ENCODE measurements at places on chromosomes 4 and X. TPM values are rescaled to one million over a fixed set of nuclear protein-coding genes. Genes with fewer than 3 reads are reported as not detected.

The VGLL1 gene
- not detected for polyA plus RNA-seq

The ARL9 gene
- polyA plus RNA-seq: 0.81 TPM

The DUX4 gene
- polyA plus RNA-seq: not detected

The FAM184B gene
- 0.17 TPM for polyA plus RNA-seq

The TLR7 gene
- 2.7 TPM for polyA plus RNA-seq

The UCP1 gene
- not detected for polyA plus RNA-seq

DNA sequence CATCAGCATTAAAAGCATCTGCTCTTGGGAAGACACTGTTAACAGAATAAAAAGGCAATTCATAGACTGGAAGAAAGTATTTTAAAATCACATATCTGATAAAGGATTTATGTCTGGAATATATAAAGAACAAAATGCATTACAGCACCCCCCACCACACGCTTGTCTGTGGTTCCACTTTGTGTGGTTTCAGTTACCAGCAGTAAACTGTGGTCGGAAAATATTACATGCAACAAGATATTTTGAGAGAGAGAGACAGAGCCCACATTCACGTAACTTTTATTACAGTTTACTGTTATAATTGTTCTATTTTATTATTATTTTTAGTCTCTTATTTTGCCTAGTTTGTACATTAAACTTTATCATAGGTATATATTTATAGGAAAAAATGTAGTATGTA is 21.2 kb upstream of the PDE6B start:
- no peak for DNase-seq

DNA sequence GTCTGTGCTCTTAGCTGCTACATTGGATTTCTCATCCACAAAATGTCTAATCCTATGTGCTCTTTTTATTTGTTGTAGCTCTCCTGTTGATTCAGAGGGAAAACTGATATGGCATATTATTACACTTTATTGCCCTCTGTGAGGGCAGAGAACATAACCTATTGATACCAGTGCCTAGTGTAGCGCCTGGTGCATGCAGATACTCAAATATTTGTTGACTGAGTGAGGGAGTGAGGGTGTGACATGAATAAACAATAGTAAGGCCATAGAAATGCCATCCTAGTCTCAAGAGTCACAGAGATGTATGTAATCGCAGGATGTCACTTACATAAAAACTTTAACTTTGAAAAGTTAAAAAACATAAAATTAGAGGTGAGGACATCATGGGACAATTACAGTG is 159.1 kb downstream of the SHROOM3 start:
- DNase-seq: no peak

DNA sequence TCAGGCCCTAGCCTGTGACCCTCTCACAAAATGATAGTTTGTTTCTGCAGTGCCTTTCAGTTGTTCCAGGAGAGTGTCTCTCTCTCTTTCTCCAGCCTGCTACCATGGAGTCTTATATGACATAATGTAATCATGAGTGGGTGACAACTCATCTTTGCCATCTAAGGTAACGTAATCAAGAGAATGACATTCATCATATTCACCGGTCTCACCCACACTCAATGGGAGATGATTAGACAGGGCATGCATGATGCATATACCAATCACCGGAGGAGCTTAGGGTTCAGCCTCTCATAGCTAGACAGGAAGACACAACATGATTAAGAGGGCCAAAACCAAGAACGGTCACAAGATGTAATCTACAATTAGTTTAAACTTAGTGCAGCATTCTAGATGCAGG is 97.1 kb upstream of the FAM9B start:
- no peak for DNase-seq

- DNase-seq: no peak
Observed at GRCh38 chr4:385934-386707, 48.5 kb downstream of the ZNF141 start.

DNA sequence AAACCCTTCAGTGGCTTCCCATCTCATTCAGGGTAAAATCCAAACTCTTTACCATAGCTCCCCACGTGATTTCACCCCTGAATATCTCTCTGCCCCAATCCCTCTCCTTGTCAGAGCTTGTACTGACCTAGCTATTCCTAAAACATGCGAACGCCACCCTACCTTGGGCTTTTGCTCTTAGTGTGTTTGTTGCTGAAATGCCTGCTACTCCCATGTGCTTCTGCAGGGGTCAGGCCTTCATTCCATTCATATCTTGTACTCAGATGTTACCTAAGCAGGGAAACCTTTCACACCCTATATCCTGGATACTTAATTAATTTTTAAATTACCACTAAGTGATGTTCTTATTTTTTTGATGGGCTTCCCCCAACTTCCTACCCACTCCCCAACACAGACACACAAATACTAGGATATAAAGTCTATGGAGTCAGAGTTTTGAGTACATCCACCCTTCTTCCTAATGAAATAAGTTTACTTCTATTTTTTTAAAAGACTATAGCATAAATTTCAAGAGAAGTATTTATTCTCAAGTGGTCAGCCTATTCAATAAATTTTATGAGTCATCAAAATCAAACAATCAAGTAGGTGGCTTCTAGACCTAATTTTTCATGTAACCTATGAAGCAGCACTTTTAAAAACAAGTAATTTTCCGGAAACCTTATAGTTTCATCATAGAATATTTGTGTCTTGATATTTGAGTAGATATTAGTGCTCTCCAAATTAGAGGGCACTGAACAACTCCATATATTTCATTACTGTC is 189.4 kb downstream of the RAPGEF2 start:
- DNase-seq: no peak

- DNase-seq: no peak
Observed at GRCh38 chr4:65170768-65171514, 499.3 kb downstream of the EPHA5 start.

GRCh38 chr4:88582493-88582892 is 9.8 kb upstream of the HERC3 start:
- no peak for DNase-seq

- DNase-seq: no peak
Observed at GRCh38 chr4:26238778-26239679, 81.8 kb upstream of the RBPJ start.

DNA sequence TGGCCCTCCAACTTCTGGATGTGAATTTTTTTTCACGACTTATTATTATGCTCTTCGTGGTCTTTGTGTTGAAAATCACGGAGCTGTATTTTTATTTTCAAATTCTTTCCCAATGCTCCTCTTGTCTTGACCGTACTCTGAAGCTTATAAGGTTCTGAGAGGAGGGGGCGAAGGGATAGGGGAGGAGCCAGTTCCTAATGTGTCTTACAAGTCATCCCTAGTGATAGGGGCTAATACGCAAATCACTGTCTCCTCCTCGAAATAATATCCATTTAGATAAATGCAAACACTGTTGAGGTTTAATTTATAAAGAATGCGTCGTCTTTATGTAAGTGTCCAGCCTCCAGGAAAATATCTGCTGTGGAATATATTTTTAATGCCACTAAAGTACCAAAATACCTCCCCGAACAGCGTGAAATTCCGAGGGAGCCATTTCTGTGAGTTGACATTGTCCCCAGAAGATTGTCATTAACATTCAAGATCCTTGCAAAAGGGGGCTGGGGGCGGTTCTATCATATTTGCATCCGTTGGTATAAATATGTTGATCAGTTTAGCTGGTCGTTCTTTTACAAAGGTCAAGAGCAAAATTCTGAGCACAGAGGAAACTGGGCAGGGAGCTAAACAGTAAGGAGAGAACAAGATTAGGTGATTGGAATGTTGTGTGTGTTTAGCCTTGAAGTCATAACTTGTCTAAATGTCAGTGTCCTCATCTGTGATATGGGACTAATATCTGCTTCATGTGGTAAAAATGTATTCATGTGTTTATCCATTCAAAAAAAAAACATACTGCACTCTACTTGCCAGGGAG is 3.7 kb upstream of the FAT1 start:
- DNase-seq: no peak

DNA sequence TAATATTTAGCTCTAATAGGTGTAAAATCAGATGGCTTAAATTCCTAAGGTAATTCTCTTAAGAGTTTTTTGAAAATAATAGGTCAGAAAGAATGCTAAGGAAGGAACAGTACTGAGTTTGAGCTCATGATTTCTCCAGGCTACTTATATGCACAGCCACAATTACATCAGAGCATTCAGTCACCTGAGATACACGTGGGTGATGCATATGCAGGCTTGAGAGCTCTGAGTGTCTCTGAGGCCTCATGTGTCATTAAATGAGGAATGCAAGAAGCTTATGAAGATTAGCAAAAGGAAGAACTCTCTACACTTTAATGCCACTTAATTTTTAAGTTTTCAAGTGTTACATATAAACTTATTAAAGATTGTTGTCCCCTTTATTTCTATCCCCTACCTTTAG is 124.0 kb upstream of the STIM2 start:
- DNase-seq: no peak

- no peak for DNase-seq
Observed at GRCh38 chr4:107133965-107134653, 98.0 kb upstream of the DKK2 start.

GRCh38 chr4:1177274-1178141 is 5.1 kb upstream of the SPON2 start:
- no peak for DNase-seq

- no peak for DNase-seq
Observed at GRCh38 chr4:7933651-7934510, 5.8 kb downstream of the AFAP1 start.

GRCh38 chr4:89419111-89419695 is 111.6 kb upstream of the GPRIN3 start:
- DNase-seq: no peak

GRCh38 chr4:124899997-124900396 is 187.5 kb upstream of the ANKRD50 start:
- DNase-seq: no peak

- DNase-seq: no peak
Observed at GRCh38 chr4:185743722-185744487, 68.1 kb downstream of the SORBS2 start.

GRCh38 chrX:107467271-107467670 is 17.8 kb downstream of the FRMPD3 start:
- DNase-seq: no peak

DNA sequence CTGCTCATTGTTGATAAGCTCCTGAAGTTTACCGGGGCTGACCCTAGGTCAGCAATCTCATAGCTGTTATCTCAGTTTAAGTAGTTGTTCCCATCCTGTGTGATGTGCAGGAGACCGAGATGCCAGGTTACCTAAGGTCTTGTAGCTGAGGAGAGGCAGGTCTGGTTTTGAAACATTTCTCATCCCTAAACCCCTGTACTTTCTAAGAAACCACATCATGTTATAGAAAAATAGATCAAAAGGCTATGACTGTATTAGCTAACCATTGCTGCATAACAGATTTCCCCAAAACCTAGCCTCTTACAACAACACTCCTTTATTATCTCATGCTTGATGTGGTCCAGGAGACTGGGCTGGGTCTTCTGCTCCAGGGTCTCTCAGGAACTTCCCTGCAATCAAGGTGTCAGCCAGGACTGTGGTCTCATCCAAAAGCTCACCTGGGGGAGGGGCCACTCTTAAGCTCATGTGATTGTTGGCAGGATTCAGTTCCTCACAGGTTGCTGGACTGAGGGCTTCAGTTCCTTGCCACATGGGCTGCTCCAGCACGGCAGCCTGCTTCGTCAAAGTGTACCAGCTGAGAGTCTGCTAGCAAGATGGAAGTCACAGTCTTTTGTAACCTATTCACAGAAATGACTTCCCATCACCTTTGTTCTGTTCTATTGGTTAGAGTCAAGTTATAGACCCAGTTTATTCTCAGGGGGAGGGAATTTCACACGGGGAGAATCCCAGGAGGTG is 60.9 kb upstream of the CLCN4 start:
- no peak for DNase-seq

- DNase-seq: no peak
Observed at GRCh38 chrX:1486177-1486576, 33.5 kb upstream of the ASMTL start.

DNA sequence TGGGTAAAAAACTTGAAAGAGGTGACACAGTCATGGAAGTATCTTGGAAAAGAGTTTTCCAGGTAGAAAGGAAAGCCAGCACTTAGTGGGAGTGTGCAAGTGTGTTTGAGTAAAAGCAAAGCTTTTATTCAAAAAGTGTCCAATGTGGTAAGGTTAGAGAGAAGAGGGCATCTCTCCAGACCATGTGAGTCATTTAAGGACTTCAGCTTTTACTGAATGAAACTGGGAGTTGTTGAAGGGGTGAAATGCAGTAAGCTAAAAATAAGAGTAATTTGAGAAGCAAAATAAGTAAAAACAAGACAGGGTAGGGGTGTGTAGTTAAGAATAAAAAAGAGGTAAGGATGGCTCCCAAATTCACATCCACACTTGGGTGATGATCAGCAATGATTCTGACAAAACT is 238.9 kb downstream of the SLC7A11 start:
- DNase-seq: no peak

GRCh38 chr4:38794051-38794450 is 10.5 kb downstream of the TLR1 start:
- no peak for DNase-seq
